M059J (cell line): ENCODE measurements at places on chromosomes 11 and 22.

GRCh38 chr11:110654456-110654855 lies 57.8 kb downstream of the ARHGAP20 start:
- DNase-seq: no peak

DNA sequence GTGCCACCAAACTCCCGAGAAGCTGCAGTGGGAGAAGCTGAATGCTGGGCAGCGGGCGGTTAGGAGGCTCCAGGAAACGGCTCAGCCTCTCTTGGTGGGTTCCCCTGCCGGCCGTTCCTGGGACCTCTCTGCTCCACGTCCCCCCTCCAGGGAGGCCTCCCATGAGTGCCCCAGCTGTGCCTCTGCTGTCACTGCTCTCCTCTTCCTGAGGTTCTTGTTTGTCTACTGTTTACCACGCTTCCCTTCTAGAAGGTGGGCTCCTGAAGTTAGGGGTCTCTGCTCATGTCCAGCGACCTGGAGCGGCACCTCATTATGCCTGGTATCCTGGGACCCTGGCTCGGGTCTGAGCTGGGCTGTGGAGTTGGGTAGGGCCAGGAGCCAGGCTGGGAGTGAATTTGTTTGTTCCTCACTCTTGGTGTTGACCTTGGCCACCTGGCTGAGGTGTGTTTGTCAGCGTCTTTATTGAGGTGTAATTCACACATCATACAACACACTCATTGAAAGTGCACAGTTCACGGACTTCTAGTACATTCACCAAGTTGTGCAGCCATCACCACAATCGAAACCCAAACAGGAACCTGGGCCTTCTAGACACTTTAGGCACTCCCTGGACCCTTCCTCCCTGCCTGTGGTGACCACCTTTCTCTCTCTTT lies 37.8 kb upstream of the GRAMD4 start:
- DNase-seq: no peak

GRCh38 chr11:112292188-112292587 lies 31.5 kb upstream of the PLET1 start:
- DNase-seq: no peak

- DNase-seq: peak; percentile 38
Measured at GRCh38 chr11:17257196-17257595, 19.3 kb upstream of the NUCB2 start.

- peak; percentile 71 for DNase-seq
Measured at GRCh38 chr22:39959640-39960447, at the start of gene TMA7B. TSS of gene TMA7B (plus strand) at chr22:39960397. CDS start at chr22:39964375, 3,978 bp downstream.
